ENCODE measurements at places on chromosomes 5 and 9. TPM values are rescaled to one million over a fixed set of nuclear protein-coding genes. Genes with fewer than 3 reads are reported as not detected.

GRCh38 chr9:21904371-21904770 lies 89.8 kb downstream of the CDKN2A start:
- DNase-seq = no peak
- no peak overlapping the region for H3K4me3 ChIP-seq
- H3K4me1 ChIP-seq = no peaks in the 10 kb centered on the region
- no peaks in the 10 kb centered on the region for H3K27me3 ChIP-seq
- no peaks in the 10 kb centered on the region for H3K36me3 ChIP-seq

- DNase-seq = no peak
- H3K4me3 ChIP-seq = no peak overlapping the region
- no peaks in the 10 kb centered on the region for H3K27me3 ChIP-seq
- H3K27ac ChIP-seq = no peak overlapping the region
- no peaks in the 10 kb centered on the region for H3K4me1 ChIP-seq
Observed at GRCh38 chr9:87263291-87263690, 234.4 kb upstream of the DAPK1 start.

DNA sequence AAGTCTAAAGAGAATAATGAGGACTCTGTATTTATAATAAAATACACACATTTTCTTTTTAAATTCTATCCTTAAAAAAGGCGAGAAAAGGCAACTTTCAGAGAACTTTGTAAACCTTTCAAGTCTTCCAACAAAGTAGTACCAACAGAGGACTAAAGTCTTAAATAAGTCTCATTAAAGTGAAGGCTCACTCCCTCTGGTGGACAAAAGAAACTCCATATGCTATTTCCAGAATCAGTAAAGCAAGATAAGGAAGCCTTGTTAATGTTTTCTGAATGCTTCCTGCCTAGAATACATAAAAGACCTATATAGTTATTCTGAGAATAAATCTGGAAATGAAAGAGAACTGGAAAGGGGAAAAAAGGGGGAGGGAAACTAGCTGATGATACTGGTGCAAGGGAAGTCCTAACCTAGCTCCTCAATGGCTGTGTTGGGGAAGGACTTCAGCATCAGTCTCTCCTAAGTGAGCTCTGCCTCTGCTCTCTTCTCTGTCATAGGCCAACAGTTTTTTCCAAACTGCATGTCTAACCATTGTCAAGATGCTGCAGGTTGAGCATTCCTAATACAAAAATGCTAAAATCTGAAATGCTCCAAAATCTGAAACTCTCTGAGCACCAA lies 7.2 kb downstream of the HMGCS1 start:
- H3K4me1 ChIP-seq = no peaks in the 10 kb centered on the region
- no peak overlapping the region for H3K4me3 ChIP-seq
- H3K27ac ChIP-seq = no peak overlapping the region
- H3K36me3 ChIP-seq = no peaks in the 10 kb centered on the region

DNA sequence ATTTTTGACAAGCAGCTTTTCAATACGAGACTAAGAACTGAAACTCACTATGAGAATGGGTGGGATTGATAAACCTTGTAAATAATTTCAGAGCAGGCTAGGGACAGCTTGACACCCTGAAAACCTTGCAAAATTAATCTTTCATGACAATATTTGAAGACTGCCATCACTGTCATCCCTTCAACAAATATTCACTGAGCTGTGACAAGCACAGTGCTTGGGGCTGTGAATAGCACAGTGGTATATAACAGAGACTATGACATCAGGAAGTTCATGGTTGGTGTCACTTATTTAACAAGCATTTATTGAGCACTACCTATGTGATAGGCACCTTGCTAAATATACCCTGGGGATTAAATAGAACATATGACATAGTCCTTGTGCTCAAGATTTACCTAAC lies 741.0 kb upstream of the RIOK2 start:
- no peaks in the 10 kb centered on the region for H3K4me1 ChIP-seq
- no peaks in the 10 kb centered on the region for H3K27me3 ChIP-seq
- H3K27ac ChIP-seq = no peak overlapping the region
- H3K36me3 ChIP-seq = no peaks in the 10 kb centered on the region
- no peak for DNase-seq
- H3K4me3 ChIP-seq = no peak overlapping the region

- DNase-seq = no peak
- H3K36me3 ChIP-seq = peaks cover 2% of the 10 kb centered on the region
- no peaks in the 10 kb centered on the region for H3K27me3 ChIP-seq
- no peaks in the 10 kb centered on the region for H3K4me1 ChIP-seq
Observed at GRCh38 chr5:97006454-97007060, 70.7 kb downstream of the LNPEP start.

DNA sequence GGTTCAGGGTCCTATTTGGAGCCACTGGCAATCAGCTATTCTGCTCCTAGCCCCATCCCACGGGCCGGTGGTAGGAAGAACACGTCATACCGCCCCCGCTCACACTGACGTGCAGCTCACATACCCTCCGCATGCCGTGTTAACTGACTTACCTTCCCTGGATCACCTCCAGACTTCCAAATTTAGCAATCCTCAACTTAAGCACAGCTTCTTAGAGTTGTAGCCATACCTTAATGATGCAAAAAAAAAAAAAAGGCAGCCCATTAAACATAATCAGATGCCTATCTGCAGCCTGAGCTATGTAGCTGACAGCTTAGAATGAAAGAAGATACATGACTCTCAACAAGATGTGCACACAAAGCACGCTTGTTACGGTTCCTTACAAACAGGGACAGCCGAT lies 93.0 kb downstream of the IRX2 start:
- H3K27me3 ChIP-seq = no peaks in the 10 kb centered on the region
- no peaks in the 10 kb centered on the region for H3K36me3 ChIP-seq
- H3K4me3 ChIP-seq = no peak overlapping the region

- H3K27ac ChIP-seq = no peak overlapping the region
- DNase-seq = no peak
- no peak overlapping the region for H3K4me3 ChIP-seq
- no peaks in the 10 kb centered on the region for H3K27me3 ChIP-seq
- no peaks in the 10 kb centered on the region for H3K4me1 ChIP-seq
- no peaks in the 10 kb centered on the region for H3K36me3 ChIP-seq
Observed at GRCh38 chr5:121967187-121967586, 5.4 kb downstream of the SRFBP1 start.

DNA sequence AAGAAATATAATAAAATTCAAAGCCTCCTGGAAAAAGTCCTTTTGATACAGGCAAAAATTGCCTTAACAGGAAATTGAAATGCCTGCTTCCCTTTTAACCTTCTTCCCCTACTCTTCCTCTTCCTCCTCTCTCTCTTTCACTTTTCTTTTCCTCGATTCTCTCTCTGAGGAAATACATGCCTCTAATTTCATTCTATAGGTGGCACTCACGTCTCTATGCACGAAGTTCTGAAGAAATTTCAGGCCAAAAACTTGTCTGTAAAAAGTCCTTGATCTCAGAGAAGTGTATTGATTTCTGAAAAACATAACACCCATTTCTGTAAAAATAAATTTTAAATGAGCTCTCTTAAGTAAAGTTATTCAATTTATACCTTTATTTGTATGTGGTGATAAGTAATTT lies 371.7 kb upstream of the IRX4 start:
- no peaks in the 10 kb centered on the region for H3K27me3 ChIP-seq
- no peak overlapping the region for H3K4me3 ChIP-seq
- no peaks in the 10 kb centered on the region for H3K4me1 ChIP-seq
- DNase-seq = no peak
- H3K27ac ChIP-seq = no peak overlapping the region

DNA sequence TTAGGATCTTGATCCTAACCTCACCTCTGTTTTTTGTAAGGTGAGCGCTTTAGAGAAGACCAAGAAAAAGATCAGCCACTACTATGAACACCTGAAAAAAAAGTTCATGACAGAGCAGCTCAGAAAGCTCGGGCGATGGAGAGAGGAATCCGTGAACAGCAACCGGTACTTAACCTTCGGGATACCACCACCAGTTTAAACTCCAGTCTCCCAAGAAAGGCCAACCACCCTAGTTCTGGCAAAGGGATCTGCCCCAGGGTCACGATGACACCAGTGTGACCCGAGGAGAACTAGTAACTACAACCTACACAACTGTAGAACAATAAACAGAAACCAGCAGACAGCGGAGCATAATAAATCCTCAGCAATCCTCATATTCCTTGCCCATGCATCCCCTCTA lies 8.5 kb downstream of the C5orf52 start:
- H3K4me1 ChIP-seq = no peaks in the 10 kb centered on the region
- H3K36me3 ChIP-seq = no peaks in the 10 kb centered on the region
- no peak for DNase-seq
- H3K27me3 ChIP-seq = no peaks in the 10 kb centered on the region
- no peak overlapping the region for H3K4me3 ChIP-seq

DNA sequence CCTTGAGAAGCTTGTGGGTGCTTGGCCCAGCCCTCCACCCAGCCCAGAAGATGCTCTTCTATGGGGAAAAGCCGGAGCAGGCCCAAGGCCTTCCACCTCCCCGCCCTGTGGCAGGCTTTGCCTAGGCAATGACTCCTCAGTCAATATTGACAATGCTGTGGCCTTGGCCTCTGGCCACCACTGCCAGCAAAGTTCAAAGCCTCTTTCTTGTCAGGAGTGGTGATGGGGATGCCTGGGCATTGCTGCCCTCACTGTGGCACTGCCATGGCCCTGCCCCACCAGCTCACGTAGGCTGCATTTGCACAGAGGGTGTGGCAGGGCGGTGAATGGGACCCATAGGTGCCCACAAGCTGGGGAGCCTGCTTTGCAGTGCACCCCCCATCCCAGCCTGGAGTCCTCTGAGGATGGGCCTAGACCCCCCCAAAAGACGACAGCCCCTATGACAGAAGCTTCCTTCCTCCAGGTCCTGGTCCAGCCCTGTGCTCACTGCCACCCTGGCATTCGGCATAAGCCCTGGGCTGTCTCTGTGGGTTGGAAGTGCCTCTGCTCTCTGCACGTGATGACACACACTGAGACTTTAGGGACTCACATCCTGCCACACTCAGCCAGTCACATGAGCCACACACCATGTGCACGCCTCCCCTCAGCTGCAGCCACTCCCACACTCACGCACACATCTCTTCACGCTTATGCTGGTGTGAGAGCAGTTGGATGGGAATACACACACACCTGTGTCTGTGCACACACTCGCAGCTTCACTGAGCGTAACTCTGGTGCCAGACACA lies 31.1 kb downstream of the MORN5 start:
- DNase-seq = no peak
- no peak overlapping the region for H3K27ac ChIP-seq
- H3K36me3 ChIP-seq = no peaks in the 10 kb centered on the region
- H3K4me3 ChIP-seq = no peak overlapping the region

DNA sequence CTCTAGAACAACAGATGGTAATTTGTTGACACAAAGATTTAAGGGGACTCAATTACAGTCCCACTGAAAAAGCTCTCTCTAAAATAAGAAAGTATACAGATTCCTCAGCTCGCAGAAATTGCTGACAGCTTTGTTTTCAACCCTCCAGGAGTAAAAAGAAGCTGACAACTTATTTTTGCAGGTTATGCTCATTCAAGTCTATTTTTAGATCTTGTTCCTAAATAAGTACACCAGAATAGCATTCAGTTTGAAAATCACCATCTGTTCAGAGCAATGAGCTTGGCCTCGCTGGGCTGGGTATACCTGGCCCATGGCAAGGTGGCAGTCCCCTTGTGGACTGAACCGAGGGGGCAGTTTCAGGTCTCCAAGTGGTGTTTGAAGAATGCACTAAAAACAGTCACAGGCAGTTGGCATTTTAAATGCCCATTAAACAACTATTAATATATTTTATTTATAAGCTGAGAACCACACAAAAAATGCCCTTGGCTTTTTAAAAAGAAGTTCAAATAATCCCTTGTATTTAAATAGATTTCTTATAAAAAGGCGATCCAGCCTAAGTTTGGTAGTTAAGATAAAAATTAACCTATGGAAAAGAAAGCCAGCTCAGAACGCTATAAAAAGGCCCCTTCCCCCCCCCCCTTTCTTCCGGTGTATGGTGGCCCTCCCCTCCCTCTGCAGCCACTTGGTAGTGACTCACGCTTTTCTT lies 169.2 kb downstream of the AUH start:
- H3K36me3 ChIP-seq = no peaks in the 10 kb centered on the region
- peak overlapping the region; percentile 100 for H3K27ac ChIP-seq
- peaks cover 16% of the 10 kb centered on the region for H3K4me1 ChIP-seq
- DNase-seq = no peak
- H3K4me3 ChIP-seq = no peak overlapping the region

- H3K4me1 ChIP-seq = no peaks in the 10 kb centered on the region
- no peaks in the 10 kb centered on the region for H3K36me3 ChIP-seq
- no peak overlapping the region for H3K4me3 ChIP-seq
- H3K27ac ChIP-seq = no peak overlapping the region
- DNase-seq = no peak
Observed at GRCh38 chr5:56683281-56683680, 132.1 kb upstream of the MAP3K1 start.

DNA sequence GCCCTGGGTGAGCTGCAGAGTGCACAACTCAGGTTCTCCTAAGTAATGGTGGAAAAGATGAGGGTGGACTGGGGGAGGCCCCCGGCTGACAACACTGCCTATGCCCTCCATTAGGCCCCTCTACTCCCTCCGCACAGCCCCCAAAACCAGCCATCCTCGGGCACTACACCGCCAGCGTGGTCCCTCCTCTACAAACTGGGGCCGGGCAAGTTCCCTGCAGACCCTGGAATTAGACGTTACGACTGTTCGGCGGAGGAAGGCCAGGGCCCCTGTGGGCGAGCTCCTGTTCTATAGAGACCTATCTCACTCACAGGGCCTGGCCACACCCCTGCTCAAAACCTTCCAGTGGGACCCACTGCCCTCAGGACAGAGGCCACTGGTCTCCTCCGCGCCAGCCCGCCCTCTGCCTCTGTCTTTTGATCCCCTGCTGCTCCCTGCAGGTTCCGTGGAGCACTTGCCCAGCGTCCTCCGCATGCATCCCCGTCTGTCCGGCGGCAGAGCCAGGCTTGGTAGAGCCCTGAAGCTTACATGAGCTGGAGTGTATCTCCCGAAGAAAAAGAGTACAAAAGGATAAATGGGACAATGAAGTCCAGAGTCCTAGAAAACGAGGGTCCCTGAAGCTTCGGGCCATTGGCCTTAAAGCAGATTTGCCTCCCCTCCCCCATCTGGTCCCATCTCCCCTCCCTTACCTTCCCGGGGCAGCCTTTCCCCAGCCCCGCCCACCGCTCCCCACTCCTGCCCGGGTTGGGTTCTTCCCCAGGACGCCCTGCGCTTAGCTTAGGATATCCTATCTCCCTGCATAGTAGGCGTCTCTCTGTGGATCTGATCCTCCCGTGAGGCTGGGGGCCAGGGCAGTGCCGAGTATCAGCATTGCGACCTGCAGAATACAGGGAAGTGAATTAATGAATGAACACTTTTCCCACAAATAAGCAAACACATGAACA lies 71.3 kb downstream of the HRH2 start:
- H3K27me3 ChIP-seq = no peaks in the 10 kb centered on the region
- H3K4me3 ChIP-seq = no peak overlapping the region
- H3K27ac ChIP-seq = no peak overlapping the region
- no peak for DNase-seq
- H3K36me3 ChIP-seq = no peaks in the 10 kb centered on the region

Gene ANKRD20A1
- 3.3 TPM for total RNA-seq

Gene CEL
- total RNA-seq = 0.26 TPM
